CD4-positive, alpha-beta T cell treated with Interleukin-6 at 100 ng/mL for 8 hours (primary cell): ENCODE measurements at places on chromosomes 2 and 18.

GRCh38 chr2:207528980-207529329, 807 bp upstream of the CREB1 start:
- peak; percentile 60 for DNase-seq

DNA sequence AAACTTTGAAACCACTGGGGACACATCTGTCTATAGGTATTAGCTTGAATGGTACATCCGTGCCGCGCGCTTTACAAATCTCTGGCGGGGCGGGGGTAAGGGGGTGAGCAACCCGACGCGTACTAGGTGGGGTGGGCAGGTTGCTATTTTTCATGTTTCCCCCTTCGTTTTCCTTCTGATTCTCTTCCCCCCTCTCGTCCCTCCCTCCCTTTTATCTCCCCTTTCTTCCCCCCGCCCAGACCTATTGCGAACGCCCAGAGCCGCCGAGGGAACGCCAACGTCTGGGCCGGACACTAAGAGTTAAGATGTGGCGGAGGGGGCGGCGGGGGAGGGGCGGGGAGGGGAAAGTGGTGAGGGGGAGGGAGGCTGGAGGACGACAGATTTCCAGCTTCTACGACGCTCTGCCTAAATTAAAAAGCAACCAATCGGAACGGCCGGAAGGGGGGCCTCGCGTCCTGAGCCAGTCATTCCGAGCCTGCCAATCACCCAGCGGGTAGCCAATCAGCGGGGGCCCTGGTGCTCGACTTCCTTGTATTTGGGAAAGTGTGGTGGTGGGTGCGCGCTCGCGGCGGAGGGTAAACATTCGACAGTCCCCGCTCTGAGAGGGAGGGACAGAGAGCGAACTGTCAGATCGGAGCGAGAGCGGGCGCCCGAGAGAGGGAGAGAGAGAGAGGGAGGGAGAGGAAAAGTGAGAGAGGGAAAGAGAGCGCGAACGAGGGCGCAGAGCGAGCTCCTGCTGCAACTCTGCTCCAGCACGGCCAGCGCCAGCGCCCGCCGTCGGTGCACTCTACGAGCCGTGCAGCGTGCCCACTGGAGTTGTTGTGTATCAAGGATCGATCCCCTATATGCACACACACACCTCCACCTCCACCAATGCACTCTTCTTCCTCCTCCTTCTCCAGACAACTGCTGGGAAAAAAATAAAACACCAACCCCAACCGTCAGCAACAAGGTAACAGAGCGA, at the start of gene POU3F3:
Gene POU3F3, plus strand, starts transcription at position 582 of the 964 bp plus-strand sequence. CDS start 1,396 bp downstream, outside the sequence.
- DNase-seq: peak; percentile 20

DNA sequence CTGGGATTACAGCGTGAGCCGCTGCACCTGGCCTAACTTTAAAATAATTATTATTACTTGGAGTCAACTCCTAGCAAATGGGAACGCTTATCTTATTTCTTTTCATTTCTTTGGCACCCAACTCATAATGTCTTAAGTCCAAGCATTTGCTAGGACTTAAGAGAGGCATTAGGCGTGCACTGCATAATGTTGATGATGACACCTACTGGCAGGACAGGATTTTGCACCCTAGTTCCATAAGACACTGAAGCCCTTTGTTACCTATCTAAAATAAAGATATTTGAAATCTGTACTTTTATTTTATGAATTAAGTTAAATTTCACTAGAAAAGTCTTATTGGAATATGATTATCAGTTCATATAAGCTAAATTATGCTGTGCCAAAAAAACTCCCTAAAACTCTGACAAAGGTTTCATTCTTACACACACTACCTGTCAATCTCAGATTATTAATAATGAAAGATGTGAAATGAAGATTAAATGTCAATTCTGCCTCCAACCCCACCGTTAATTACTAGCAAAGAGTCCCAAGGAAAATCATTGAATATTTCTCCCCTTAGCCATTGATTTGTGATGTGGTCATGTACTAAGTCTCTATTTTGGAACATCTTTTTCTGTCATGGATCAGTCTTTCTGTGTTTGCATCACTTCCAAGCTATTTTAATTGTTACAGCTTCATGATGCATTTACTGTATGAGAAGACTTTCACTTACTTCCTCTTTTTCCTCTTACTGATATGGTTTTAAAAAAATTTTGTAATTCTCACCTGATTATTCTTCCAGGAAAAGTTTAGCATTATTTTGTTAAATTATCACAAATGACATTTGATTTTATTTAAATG, 12.7 kb upstream of the CDH2 start:
- DNase-seq: no peak

DNA sequence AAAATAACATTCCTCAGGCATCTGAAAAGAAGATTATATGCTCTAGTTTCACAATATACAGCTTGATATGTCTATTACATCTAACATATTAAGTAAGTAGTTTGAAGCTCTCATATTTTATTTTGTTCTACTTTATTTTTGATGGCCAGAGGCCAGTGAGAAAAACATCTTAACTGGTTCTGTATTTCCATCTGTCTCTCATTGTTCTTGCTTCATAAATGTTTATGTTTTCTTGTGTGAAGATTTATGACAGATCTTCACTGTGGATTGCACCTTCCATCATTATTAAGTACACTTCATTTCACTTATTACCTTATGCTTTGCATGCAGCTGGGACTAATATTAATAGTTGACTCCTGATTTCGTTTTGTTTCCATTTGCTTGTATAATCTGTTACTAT, 511.2 kb downstream of the TSN start:
- no peak for DNase-seq

DNA sequence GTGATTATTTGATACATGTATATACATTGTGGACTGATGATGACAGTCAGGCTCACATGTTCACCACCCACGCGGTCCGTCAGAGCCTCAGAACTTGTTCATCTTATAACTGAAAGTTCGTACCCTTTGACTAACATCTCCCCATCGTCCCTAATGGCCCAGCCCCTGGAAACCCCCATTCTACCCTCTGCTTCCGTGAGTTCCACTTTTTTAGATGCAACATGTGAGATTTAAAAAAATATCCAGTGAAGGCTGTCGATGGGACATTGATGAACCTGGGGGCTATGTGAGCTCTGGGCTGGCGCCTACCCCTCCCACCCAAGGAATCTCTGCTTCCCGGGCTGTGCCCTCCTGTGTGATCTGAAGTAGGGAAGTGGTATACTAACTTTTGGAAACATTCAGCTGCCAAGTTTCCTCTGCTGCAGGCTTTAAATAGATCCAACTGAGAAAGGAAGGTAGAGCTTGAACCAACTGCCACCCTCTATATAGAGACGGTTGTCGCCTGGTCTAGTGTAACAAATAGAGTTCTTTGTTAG, 163.8 kb downstream of the FAM210A start:
- DNase-seq: no peak

DNA sequence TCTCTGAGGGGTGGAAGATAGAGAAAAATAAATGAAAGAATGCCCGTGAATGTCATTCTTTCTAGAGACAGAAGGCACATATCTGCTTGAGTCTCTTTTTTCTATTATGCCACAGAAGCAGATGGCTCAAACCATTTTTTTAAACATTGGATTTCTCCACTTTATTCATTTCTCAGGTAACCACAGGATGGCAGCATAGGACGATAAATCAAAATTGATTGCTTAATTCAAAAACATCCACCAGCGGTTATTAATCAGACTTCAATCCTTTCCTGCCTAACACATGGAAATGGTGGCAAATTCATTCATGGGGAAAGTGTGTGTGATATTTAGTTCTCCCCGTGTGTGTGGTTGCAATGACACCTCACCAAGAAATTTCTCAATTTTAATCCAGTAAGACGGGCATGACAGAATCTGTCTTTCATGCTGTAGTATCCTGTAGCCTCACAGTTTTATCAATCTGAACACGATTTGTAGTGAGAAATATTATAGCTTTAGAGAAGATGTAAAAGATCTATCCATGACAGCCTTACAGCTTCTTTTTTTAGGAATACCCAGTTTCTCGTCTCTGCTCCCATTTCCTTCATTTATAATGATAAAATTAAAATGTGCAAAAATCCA, 72.2 kb downstream of the DSC3 start:
- no peak for DNase-seq

GRCh38 chr2:170217778-170218251, 39.9 kb downstream of the MYO3B start:
- DNase-seq: no peak

DNA sequence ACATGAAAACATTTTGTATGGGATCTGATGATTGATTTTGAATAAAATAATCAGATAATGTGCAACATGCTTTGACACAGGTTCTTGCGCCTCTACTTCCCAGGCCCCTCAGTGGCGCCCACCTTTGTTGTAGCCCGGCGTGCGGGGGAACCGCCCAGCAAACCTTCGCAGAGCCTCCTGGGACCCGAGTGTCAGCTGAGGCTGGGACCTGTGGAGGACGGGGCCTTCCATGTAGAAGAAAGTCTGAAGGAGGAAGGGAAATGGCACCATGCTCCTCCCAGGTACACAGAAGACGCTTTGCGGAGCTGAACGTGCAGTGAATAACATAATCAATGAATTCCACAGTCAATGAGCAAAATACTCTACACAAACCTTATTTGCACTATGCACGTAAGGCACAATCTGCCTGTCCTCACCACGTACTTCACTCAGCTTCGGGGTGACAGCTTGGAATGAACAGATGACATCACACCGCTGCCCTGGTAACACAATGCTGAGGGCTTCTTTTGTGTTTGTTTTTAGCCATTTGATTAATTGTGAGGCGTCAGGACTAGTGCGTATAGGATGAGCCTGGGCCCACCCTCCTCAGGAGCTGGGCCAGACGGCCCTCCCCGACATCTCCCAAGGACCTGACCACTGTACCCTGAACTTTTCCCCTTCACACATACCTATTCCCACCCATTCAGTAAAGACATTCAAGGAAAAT, 78.1 kb downstream of the TWIST2 start:
- no peak for DNase-seq
